Activated T-helper 1 cell treated with Interleukin-2 at 50 U/mL for 16 hours (primary cell): ENCODE measurements at places on chromosomes 2 and 18.

DNA sequence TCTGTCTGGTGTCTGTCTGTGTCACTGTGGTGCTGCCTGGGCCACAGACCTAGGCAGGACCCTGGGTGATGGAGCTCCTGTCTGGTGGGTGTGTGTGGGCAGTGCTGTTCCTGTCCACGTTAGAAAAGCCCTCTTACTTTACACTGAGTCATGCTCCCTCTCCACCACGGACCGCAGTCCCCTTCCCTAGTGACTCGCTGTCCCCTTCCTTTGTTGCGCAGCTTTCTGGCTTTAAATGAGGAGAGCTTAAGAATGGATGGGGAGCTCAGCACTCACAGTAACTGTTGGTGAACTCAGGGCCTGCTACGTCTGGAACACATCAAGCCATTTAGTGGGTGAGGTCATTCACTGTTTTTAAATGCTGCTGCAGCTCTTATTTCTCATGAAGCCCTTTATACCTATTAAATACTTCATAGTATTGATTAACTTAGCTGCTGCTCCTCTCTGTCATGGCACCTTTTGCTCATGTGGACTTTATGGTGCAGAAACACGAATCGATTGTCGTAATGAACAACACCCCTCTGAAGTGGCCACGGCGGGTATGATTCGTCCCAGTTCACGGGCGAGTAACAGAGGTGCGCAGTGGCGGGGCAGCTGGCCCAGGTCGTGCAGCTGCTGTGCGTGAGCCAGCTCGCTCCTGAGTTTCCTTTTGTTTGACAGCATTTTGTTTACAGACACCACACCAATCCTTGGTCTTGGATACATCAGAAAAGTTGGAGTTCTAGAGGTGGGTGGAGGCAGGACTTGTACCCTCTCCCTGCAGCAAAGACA lies 100.4 kb downstream of the LDLRAD4 start:
- DNase-seq: no peak

DNA sequence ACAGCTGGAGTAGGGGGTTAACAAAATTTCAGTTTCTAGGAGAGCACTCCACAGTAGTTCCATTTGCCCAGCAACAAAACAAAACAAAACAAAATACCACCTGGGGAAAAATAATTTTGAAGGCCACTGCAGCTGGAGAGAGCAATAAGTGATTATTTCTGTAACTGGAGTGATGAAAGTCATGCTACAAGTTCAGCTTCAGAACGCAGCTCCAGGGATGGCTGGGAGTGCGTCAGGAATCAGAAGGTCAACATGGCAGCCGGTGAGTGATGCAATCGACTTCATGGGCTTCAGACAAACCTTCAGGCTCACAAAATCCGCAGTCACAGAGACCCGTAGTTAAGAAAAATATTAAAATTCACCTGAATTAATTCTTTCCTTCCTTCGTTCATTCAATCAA lies 41.0 kb downstream of the ABHD3 start:
- DNase-seq: no peak

DNA sequence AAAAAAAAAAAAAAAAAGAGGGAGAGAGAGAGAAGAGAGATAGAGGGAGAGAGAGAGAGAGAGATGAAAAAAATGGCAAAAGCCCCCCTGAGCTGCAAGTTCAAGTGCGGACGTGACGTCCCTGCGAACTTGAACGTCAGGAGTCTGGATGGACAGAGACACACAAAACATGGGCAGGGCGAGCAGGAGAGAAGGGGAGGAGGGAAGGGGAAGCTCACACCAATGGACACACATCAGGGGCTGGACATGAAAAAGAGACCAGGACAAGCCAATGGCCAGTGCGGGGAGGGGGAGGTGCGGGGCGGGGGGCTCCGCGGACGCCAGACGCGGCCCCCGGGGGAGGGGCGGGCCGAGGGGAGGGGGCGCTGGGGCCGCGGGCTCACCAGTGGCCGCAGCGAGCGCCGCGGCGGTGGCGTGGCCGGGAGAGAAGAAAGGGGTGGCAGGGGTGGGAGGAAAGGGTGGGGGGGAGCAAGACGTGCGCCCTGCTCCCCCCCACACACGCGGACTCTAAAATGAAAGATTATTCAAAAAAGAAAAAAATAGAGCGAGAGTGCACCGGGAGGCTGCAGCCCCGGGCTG lies at the start of gene BCL11A:
BCL11A (minus strand) TSS at position 160 of the 579 bp plus-strand sequence. CDS start 384 bp downstream, outside the sequence.
- no peak for DNase-seq

DNA sequence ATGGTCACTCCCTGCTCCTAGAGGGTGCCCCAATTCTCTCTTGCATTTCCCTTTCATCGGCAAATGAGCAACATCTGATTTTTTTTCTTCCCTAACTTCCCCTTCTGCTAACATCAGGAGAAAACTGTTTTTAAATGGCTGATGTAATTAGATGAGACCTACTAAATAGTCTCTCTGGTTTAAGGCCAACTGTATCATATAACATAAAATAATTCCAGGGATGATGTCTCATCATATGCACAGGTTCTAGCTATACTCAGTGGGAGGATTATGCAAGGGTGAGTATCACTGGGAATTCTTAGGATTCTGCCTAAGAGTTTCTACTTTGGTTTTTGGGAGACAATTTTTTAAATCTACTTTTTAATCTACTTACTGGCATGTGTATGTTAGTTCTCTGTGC lies 193.4 kb downstream of the PARD3B start:
- no peak for DNase-seq

GRCh38 chr18:46010676-46011075 lies 43.5 kb upstream of the EPG5 start:
- no peak for DNase-seq

DNA sequence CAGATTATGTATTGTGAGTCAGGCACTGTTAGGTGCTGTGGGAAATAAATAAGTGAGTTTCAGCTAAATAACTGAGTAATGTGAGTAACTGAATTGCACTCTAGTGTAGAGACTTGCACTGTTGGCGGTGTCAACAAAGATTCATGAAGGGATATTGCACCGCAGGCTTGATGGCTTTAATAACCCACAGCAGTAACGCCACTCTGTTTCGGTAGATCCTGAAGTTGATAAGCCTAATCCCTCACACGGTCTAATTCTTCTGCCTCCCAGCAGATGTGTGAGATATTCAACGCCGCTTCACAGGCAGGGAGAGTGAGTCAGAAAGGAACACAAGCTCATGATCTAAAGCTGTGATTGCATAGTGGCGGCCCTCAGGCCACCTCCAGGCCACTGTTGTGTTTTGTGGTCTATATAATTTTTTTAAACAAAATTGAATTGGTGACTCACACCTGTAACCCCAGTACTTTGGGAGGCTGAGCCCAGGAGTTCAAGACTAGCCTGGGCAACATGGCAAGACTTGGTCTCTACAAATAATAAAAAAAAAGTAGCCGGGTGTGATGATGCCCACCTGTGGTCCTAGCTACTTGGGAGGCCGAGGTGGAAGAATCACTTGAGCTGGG lies 94.3 kb downstream of the LIPG start:
- no peak for DNase-seq
